PC-9 (cell line): ENCODE measurements at places on chromosomes 6 and 20. TPM values are rescaled to one million over a fixed set of nuclear protein-coding genes. Genes with fewer than 3 reads are reported as not detected.
A peak's percentile ranks its signal among the peaks of the same experiment; 100 is the strongest.

Gene SLC13A3
- total RNA-seq, result 6.0 and 9.1 TPM in 2 replicates

GRCh38 chr6:8420031-8420588 is 15.2 kb downstream of the SLC35B3 start:
- no peak for DNase-seq

Gene SALL4
- total RNA-seq, result 1.6 and 3.8 TPM in 2 replicates

Gene UBD
- total RNA-seq, result not detected in 2 replicates

DNA sequence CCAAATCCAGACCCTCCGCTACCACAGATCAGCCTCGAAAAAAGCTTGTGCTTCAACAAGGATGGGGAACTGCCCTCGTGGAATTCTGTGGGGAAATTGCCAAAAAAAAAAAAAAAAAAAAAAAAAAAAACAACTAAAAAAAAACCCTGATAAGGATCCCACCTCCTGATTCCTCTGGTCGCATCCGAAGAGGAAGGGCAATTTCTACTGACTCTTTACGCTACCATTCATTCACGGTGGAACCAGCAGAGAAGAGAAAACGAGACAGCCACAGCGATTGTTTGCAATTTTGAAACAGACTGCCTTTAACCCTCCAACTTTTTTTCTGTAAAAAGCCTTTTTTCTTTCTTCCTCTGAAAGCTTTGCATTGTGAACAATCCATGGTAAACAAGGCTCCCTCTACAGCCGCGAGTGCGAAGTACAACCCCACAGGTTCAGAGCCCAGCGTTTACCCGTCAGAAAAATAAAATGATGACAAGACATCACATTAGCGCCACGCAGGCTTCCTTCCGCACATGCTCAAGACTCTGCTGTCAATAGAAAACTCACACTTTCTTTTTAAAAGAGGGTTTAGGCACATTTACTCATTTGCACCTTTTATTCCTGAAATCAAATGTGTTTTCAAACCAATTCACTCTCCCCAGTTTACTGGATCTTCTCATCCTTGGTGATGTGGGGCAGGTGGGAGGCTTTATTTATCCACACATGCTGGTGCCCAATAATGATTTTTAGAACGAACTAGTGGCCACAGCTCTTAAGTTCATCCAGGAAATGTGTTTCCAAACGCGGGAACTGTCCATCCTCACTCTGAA is 100.0 kb downstream of the NOL4L start:
- peak; percentile 59 for DNase-seq

- DNase-seq, result no peak
These were observed 29.1 kb downstream of the DDX27 start for GRCh38 chr20:49248301-49248700.

DNA sequence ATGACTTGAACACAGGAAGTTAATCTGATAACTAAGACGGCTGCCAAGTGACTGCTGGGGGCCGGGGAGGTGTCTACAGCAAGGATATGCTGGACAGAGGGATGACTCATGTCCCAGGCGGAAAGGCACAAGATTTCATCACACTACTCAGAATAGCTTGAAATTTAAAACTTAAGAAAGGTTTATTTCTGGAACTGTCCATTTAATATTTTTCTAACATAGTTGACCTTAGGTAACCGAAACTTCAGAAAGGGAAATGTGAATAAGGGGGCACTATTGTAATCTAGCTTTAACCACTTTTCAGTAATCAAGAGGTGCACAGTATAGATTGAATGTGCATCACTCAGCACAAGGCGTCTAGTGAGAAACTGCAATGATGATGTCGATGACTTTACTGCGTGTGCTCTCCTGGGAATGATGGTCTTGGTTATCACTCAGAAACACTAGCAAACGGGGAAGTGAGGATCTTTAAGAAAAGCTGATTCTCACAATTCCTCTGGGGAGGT is 171.5 kb downstream of the QKI start:
- peak; percentile 64 for DNase-seq

DNA sequence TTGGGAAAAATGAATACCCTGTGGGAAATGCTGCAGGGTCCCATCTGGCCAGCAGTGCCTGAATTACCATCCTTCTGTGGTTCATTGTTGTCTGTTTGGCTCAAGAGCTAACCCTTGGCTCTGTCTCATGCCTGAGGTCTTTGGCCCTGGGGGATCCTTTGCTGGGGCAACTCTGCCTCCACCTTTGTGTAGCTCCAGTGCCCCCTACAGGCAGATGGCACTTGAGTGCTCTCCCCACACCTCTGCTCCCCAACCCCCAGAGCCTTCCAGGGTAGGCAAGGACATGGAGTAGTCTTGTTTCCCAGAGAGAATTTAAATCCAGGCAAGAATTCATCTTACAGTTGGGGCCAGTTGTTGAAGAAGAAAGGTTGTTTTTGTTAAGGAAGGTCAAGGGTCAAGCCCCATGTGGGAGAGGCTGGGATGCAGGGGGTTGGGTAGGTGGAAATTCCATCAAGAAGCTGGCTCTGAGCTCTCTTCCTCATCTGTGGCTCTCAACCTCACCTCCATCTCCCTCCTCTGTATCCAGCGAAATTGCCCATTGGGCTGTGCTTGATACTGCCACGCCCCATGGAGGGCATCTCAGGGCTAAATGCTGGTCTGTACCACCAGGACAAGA is 44.2 kb downstream of the ZNF831 start:
- DNase-seq, result no peak

GRCh38 chr6:15658181-15658744 is 4.6 kb downstream of the DTNBP1 start:
- DNase-seq, result no peak

DNA sequence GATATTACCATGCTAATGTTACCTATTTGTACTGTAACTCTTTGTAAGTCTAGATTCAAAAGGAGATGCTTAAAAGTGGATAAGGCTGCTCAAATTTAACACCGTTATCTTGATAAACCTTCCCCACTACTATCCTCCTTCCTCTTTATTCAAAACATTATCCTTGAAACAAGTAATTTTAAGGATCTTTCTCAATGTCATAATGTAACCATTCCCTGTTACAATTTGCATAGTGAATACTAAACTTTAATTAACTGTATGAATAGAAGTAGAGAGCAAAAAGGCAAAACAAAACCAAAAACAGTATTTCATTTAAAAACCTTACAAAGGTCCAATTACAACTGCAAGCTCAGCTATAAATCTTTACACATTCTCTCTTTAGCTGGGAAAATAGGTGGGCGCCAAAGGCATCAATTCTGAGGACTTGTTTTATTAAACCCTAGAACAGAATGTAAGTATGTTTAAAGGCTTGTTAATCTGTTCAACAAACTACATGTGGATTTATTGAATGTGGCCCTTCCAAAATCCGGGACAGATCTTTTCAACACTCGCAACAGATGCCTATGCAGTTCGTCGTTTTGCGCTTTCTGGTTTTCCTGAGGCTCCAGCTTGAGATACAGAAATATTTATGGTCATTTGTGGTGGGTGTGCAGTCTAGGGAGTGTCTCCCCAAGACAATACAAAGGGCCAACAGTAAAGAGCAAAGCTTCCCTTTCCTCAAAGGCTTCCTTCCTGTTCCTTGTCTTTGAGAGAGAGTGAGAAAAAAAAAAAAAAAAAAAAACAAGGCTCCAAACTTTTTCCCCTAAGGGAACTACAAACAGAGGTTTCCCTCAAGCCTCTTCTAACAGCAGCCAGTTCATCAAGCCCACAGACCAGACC is 15.1 kb downstream of the KIF13A start:
- no peak for DNase-seq

DNA sequence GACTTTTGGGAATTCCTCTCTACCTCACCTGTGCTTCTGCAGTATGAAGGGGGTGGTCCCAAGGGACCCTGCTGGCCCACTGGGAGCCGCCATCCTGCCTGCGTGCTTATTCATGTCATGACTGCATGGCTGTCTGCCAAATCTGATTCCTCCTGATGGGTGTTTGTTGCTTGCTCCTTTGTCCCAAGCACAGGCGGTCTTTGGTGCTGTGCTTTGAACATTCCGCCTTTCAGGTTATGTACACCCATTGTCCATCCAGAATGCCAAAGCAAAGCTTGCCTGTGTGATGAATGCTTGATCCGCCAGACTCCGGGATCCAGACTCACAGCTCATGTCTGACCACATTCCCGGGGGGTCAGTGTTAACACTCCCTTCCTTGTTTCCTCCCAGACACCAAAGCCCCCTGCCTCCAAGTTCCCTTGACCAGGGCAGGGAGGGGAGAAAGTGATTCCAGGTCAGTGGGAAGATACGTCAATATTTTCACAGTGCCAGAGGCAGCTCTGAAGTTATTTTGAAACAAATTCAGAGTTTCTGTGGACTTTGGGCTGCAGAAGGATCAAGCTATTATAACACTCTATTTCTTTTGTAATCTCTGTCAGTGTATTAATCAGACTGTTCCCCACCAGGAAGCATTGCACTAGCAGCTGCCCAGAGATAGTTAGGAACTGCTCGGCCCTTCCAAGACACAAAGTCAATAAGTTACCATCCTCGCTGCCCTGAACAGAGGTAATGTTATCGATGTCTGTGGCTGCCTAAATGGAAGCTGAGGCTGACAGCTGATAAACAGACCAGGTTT is 9.5 kb downstream of the DAAM2 start:
- no peak for DNase-seq

DNA sequence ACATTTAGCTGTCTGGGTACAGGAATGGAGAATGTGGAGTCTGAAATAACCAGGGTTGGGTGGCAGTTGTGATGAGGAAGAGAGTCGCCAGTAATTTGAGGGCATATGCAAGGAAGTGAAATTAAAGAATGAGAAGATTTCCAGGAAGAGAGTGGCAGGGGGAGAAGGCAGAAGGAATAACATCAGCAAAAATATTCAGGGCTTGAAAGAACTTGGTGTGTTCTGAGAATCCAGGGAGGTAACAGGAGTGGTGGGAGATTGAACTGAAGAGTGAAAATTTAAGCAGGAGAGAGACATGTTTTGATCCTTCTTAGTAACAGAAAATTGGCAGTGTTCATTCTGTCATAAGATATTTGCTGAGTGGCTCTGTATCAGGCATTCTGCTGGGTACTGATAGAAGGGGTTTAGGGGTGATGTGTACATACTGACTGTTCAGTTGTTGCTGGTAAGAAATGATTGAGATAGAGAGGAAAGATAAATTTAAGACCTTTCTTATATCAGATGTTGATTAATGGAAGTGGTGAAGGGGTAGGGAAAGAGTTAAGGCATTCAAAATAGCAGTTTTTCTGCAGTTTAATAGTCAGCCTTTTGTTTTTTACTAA is 54.7 kb downstream of the PHF20 start:
- DNase-seq, result no peak

- DNase-seq, result no peak
These were observed 6.4 kb downstream of the SLC2A12 start for GRCh38 chr6:134046054-134046453.

- no peak for DNase-seq
These were observed 7.1 kb downstream of the SLC9A8 start for GRCh38 chr20:49819702-49820101.

DNA sequence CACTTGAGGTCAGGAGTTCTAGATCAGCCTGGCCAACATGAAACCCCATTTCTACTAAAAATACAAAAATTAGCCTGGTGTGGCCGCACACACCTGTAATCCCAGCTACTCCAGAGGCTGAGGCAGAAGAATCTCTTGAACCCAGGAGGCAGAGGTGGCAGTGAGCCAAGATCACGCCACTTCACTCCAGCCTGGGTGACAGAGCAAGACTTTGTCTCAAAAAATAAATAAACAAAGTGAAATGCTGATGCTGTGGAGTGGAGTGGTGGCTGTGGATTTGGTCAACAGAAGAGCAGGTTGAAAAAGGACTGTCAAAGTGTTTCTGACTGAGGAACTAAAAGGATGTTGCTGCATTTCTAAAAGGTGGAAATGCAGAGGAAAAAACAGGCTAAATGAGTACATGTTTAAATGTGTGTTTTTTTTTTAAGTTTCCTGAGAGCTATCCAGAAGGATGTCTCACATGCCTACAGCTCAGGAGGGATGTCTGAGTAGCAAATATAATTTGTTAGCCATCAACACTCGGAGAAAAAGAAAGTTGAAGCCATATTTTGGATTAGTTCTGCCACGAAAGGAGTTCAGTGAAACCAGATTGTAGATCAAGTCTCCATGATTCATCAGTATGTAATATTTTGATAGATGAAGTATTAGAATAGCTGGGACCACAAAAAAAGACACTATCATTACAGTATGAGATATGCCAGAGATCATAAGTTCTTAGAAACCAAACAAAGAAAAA is 621.1 kb upstream of the ADGRB3 start:
- DNase-seq, result no peak

DNA sequence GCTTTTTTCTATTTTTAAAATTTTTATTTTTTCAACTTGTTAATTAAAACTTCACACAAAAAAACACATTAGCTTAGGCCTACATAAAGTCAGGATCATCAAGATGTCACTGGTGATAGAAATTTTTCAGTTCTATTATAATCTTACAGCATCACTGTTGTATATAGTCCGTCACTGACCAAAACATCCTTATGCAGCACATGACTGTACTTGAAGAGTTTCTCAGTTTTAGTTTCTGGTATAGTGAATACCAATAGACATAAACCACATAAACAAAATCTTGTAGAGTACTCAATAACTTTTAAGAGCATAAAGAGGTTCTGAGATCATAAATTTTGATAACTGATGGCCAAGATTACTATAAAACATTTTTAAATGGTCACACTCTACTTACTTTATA is 71.8 kb downstream of the ASCC3 start:
- no peak for DNase-seq

GRCh38 chr6:137964876-137965275 is 97.8 kb downstream of the TNFAIP3 start:
- DNase-seq, result no peak

- no peak for DNase-seq
These were observed 11.7 kb downstream of the FIG4 start for GRCh38 chr6:109702791-109703190.

GRCh38 chr6:152575621-152576150 is 61.5 kb downstream of the SYNE1 start:
- DNase-seq, result no peak

DNA sequence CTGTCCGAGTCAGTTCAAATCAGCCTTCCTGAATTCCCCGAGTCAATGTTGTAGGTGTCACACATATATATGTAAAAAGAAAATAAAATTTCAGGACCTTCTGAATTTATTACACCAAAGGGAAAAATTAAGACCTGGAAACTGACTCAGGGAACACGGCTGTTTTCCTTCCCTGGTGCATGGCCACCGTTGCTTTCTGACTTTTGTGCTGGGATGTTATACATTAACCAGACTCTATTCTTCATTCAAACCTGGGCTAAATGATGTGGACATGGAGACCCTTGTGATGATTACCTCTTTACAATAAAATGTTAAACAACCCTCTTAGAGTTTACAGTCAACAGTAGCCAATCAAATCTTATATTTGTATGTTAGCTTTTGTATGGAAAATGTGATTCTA is 51.4 kb upstream of the PLEKHG1 start:
- DNase-seq, result no peak

GRCh38 chr6:138371720-138372119 is 6.0 kb upstream of the SMIM28 start:
- peak; percentile 76 for DNase-seq

DNA sequence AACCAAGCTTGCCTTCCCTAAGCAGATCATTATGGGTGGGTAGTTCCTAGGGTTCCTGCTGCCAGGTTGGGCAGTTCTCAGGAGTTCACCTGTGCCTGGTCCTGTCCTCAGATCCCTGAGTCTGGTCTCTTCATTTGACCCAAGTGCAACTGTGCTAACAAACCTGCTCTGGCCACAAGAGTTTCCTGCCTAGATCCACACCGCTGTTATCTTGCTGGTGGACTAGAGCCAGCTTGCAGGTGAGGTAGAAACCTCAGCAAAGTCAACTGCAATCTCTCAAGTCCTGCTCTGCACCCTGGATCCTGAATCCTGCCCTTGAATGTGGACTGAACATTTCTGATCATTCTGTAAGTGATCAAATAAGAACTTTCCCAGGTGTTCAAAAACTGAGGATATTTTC is 191.8 kb upstream of the LRFN2 start:
- DNase-seq, result no peak
